ENCODE measurements at places on chromosomes 11 and 22.

GRCh38 chr11:118002541-118003423 lies 16.6 kb downstream of the IL10RA start:
- no peak for DNase-seq

DNA sequence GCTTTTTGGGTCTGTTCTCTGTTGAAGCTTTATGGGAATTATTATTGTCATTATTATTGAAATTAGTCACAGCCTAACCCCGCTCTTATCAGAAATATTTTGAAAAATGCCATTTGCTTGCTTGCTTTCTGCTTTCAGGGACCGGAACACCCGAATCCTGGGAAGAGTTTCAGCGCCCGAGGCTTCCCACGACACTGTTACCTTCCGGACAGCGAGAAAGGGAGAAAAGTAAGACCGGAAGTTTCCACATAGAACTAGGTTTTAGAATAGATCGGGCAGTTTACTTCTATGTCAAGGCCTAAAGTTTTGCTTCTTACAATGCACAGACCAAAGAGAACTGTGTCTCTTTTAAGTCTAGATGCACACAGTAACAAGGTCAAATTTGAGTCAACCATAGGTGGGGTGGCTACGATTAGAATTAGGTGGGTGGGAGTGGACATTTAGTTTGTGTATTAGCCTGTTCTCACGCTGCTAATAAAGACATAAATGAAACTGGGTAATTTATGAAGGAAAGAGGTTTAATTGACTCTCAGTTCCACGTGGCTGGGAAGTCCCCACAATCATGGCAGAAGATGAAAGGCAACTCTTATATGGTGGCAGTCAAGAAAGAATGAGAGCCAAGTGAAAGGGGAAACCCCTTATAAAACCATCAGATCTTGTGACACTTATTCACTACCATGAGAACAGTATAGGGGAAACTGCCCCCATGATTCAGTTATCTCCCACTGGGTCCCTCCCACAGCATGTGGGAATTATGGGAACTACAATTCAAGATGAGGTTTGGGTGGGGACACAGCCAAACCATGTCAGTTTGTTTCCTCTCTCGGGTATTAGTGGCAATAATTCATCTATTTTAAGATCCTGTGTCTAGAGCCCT lies 12.9 kb downstream of the MPEG1 start:
- no peak for DNase-seq

DNA sequence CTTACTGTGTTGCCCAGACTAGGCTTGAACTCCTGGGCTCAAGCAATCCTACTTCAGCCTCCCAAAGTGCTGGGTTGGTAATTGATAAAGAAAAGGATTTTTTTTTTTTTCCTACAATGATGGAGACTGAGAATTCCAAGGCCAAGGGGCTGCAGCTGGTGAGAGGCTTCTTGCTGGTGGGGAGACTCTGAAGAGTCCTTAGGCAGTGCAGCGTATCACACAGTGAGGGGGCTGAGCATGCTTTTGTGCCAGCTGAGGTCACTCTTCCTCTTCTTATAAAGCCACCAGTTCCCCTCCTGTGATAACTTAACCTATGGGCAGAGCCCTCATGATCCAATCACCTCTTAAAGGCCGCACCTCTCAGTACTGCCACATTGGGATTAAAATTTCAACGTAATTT lies 28.2 kb upstream of the CCDC81 start:
- DNase-seq: no peak

DNA sequence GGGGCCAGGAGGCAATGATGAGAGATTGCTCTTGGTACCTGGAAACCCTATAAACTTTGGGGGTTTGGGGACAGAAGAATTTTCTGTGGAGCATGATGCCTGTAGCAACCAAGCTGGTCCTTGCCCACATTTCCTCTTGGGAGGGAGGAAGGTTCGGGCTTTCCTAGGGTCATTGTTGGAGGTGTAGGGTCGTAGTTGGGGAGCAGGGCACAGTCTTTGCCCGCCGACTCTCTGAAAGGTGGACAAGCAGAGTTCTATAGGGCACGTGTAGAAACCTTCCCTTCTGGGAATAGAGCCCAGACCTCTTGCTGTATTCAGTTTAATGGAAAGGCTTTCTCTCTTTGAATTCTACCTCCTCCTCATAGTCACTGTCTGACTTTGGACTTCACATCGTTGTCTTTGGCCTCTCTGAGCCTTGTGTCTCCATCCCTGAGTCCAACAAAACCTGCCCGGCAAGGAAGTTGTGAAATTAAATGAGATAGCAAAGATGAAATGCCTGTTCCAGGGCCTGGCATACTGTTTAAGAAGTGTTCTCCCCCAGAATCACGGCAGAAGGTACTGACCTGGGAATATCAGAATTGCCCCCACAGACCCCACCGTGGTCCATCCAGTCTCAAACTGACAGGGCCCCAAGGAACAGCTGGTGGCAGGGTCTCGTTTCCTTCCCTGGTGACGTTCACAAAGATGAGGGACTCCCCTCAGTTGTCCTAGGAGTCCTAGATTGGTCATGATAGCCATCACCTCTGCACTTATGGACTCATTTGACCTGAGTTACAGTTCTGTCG lies 1.6 kb downstream of the PRDM11 start:
- no peak for DNase-seq

GRCh38 chr11:578276-579035 lies 2.2 kb downstream of the PHRF1 start:
- DNase-seq: no peak

GRCh38 chr11:67731583-67731982 lies 57.2 kb upstream of the ALDH3B2 start:
- DNase-seq: no peak

DNA sequence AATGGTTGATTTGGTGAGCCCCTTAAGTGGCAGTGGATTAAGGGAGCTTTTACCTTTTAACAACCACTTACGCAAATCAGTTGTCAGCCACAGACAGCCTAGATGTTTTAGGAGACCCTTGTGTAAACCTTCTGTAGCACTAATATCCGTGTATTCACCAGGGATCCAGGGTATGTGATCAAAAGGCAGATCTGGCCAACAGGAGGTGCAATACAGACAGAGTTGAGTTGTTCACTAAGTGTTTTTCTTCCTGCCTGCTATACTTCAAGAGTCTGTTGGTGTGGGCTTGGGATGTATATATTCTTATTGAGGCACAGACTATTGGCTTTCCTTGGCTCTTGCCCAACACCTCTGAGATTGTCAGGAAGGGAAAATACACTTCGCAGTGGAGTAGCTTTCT lies 175.1 kb downstream of the FAT3 start:
- DNase-seq: no peak

DNA sequence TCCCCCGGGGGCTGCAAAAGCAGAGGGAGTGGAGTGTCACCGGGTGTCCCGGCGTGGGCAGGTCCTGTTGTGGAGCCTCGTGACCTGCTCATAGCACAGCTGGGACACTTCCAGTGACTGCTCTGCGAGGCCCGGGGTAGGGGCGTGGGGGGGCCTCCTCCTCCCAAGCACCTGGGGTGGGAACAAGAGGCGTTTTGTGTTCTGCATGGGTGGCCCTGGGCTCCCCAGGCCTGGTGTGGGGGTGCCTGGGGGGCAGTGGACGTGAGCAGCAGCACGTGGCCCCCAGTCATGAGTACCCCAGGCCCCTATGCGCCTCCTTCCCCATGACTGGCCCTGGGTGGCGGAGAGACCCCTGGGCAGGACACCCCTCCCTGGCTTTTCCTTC lies 104.7 kb downstream of the KCNQ1 start:
- DNase-seq: no peak

DNA sequence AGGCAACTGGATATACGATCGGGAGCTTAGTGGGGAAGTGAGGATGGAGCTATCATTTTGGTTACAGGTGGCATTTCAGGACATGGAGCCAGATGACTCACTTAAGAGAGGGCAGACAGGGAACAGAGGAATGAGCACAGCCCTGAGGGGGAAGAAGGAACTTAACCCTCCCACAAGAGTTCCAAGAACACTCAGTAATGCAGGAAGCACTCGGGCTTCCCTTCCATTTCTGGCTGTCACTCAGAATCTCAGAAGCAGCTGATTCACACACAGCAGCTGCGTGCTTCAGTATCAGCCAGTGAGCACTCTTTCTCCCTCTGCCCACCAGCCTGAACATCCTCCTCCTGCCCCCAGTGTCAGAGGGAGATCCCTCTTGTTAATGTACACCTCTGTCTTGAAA lies 34.8 kb downstream of the EFCAB6 start:
- DNase-seq: no peak

DNA sequence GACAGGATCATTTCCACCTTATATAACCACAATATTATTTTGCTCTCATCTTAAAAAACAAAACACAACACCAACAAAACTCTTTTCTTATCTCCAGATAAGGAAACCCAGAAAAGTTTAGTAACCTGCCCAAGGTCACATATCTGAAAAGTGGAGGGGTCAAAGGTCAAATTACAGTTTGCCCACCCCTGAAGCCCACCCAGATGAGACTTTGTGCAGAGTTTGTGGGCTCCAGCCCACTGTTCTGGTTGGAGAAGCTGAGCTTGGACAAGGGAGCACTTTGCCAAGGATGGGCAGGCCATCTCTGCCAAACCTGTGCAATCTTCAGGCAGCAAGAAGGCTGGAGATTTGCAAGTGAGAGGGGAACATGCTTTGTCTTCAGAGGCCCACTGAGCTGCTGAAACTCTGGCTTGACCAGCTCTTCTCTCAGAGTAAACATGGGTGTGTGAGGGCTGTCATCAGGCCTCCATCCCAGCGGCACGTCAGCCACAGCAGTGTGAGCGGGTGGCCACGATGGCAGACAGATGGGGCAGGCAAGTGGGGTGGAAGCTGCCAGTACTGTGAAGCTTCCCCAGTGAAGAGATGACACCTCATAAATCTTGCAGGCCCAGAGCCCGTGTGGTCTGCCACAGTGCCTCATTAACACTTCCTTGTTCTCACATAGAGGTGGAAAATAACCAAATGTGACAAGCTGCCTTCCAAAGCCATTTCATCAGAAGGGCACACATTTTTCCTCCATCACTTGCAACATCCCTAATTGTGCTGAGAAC lies 111.8 kb downstream of the CCDC81 start:
- DNase-seq: no peak

GRCh38 chr11:69409812-69410645 lies 71.4 kb upstream of the LINC01488 start:
- DNase-seq: no peak

DNA sequence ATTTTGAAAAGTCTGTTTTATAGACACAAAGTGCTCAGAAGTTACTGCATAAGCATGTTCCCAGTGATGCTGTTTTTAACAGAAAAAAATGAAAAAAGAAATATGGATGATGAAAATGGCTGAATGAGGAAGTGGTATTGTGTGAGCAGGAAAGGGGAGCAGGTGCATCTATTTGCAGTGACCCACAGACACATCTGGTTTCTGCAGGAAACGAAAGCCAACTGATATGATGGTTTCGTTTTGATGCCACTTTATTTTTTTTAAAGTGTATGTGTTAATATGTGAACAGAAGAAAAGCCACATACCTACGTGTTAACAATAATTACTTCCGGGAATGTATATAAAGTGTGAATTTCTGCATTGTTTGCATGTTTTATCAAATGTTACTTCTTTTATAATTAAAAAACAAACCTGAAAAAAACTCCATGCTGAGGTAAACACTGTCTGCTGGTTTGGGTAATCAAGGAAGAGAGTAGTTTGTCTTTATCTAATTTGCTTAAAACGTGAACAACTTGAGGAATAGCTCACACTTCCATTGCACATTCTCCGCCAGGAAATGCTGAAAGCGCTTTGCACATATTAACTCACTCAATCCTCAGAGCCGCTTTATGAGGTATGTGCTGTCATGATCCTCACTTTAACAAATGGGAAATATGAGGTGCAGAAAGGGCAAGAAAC lies 1335.9 kb downstream of the TBC1D22A start:
- peak; percentile 34 for DNase-seq

DNA sequence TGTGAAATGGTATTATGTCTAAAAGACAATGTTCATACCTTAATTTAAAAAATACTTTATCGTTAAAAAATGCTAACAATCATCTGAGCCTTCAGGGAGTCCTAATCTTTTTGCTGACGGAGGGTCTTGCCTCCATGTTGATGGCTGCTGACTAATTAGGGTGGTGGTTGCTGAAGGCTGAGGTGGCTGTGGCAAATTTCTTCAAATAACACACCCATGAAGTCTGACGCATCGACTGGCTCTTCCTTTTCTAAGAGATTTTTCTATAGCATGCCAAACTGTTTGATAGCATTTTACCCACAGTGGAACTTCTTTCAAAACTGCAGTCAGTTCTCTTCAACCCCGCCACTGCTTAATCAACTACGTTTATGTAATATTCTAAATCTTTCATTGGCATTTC lies 33.6 kb downstream of the TCF20 start:
- no peak for DNase-seq

DNA sequence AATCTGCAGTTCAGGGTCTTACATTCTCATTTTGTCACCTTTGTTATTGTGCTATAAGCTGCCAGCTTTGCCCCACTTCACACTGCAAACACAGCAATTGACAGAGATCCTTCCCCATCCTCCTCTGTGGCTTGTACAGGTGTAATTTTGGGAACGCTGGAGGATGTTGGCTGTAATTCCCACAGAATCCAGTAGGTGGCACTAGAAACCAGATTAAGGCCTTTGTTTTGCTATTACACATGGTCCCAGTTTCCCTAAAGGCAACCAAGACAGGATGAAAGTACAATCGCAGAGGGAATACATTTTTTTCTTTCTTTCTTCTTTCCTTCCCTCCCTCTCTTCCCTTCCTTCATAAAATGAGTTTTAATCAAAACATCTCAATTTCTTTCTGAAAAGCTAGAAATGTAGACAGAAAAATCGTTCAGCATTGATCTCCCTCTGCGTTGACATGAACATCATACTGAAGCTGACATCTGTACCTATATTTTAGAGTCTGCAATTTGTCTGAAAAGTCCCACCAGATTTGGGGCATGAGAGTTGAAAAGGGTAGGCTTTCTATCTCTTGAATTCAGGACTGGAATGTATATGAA lies 21.3 kb upstream of the NELL1 start:
- peak; percentile 46 for DNase-seq

- no peak for DNase-seq
Observed at GRCh38 chr11:2077061-2077802, 62.0 kb downstream of the IGF2 start.

- DNase-seq: no peak
Observed at GRCh38 chr11:70483077-70483861, 84.9 kb downstream of the CTTN start.

- no peak for DNase-seq
Observed at GRCh38 chr11:20458905-20459632, 71.6 kb downstream of the PRMT3 start.

GRCh38 chr11:101428918-101429317 lies 154.9 kb downstream of the TRPC6 start:
- DNase-seq: peak; percentile 4

GRCh38 chr11:122153746-122154145 lies 37.7 kb upstream of the BLID start:
- DNase-seq: no peak

- no peak for DNase-seq
Observed at GRCh38 chr22:19807914-19808872, 46.5 kb downstream of the GNB1L start.

DNA sequence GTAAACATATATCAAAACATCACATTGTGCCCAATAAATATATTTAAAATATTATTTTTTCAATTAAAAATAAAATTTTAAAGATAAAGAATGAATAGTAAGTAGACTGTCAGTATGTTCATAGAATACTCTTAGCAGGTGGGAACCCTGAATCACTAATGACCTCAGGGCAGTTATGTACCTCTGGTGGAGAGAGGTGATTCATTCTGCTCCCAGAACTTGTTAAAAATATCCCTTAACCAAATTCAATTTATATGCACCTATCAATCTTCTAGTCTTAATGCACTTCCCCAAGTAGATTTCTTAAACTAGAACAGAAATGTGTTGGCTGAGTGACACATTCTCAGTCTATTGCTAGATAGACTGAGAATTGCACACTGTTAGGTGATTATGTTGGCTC lies 183.9 kb upstream of the SYN3 start:
- DNase-seq: no peak

Measured in NCI-H2029 (cell line).